ENCODE measurements at places on chromosomes 5 and 9.

GRCh38 chr9:38065369-38066075, 3.5 kb downstream of the SHB start:
- DNase-seq: no peak

DNA sequence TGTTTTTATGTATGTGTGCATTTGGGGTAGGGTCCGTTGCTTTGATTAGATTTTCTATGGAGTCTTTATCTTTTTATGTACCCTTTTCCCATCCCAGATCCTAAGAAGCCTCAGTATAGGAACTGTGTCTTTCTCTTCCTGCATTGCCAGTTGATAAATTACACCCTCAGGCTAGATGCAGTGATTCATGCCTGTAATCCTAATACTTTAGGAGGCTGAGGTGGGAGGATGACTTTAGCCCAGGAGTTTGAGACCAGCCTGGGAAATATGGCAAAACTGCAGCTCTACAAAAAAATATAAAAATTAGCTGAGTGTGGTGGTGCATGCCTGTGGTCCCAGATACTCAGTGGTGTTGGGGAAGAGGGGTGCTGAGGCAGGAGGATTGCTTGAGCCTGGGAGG, 40.2 kb downstream of the NLN start:
- DNase-seq: no peak

- no peak for DNase-seq
Observed at GRCh38 chr9:88737876-88738275, 202.9 kb downstream of the NXNL2 start.

DNA sequence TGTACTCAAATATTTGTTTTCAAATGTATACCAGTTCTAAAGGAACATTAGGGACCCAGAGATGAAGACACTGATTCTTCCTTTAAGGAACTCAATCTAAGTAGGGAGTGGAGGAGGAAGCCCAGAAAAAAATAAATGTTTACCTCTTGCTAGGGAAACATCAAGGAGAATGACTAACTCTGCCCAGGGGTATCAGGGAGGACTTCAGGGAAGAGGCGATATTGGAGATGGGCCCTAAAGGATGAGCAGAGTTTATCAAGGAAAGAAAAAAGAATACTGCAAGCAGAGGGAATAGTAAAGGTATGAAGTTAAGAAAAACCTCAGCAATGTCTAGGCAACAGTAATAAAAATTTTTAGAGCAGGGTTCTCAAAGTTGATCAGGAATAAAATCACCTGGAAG, 16.4 kb downstream of the FBXW2 start:
- no peak for DNase-seq

- no peak for DNase-seq
Observed at GRCh38 chr9:14441976-14442651, 128.2 kb upstream of the NFIB start.

DNA sequence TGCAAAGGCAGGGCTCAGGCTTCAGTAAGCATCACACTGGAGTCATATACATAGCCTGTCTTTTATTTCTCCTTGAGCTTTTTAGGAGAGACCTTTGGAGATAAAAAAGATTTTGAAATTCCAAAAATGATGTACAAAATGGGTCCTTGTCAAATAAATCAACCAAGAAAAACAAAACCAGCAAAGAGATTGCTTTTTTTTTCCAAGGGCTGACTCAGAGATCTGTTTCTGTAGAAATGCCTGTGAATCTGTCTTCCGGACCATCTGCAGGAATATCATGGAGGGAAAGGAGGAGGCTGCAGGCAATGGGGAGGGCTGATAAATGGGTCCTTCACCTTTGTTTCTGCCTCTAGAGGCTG, 77.4 kb downstream of the SLIT3 start:
- DNase-seq: no peak

DNA sequence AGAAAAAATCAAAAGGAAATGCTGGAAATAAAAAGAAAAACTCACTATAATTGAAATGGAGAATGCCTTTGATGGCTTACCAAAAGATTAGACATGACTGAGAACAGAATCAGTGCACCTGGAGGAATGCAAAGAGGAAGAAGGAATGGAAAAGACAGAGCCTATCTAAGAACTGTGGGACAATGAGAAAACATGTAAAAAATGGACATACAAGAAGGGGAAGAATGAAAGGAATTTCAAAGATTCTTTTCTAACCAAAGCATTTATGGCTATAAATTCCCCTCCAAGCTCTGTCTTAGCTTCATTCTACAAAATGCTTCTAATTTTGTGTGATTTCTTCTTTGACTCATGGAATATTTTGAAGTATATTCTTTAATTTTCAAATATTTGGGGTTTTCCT, 47.5 kb upstream of the CLK4 start:
- no peak for DNase-seq

- DNase-seq: no peak
Observed at GRCh38 chr5:33282696-33283095, 158.1 kb upstream of the TARS1 start.

GRCh38 chr5:67166460-67167285, 29.9 kb downstream of the CD180 start:
- DNase-seq: peak; percentile 30

- no peak for DNase-seq
Observed at GRCh38 chr5:24899180-24899579, 254.4 kb upstream of the CDH10 start.

DNA sequence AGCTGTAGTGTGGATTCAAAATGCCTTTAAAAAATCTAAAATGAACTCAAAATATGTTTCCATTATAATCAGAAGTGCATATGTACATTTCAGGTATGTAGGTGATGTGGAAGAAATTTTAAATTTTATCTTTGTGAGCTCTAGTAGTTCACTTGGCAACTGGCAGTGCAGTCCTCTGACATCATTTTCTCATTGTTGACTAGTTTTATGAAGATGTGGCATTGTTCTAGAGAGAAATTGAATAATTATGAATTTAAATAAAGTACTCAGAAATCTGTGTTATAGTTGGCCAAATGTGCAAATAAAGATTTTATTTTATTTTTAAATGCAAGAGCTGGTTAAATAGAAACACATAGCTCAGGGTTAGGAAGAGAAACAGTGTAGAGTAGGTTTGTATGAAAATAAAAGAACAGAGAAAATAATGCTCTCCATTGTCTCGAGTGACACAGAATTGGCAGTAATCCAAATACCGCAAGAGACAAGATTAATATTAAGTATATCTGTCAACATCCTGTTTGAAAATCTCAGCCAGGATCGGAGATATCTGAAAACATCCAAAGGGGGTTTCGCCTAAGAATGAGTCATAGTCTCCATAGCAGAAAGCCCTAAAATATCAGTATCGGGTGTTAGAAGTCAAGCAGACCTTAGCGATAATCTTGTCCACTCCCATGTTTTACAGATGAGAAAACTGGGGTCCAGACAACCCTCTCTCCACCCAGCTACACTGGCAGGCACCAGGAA, 189.4 kb downstream of the CCDC192 start:
- no peak for DNase-seq

- no peak for DNase-seq
Observed at GRCh38 chr5:180136630-180137381, 65.2 kb upstream of the RNF130 start.

- DNase-seq: no peak
Observed at GRCh38 chr5:113292462-113292861, 142.3 kb downstream of the TSSK1B start.

DNA sequence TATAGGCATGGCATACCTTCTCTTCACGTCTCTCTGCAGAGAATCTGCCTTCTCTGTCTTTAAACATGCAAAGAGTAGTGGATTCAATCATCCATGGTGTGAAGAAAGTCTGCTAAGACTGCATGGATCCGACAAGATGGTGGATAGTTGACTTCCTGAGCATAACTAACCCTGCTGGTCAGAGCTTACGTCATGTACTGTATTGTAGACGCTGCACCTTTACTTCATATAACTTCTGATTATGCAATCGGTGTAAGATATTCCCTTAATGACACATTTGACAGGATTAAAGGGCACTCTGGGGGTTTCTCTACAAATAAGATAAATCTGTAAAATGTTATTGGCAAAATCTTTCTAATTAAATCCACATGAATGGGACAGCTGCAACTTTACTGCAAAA, 240.3 kb upstream of the NREP start:
- no peak for DNase-seq

DNA sequence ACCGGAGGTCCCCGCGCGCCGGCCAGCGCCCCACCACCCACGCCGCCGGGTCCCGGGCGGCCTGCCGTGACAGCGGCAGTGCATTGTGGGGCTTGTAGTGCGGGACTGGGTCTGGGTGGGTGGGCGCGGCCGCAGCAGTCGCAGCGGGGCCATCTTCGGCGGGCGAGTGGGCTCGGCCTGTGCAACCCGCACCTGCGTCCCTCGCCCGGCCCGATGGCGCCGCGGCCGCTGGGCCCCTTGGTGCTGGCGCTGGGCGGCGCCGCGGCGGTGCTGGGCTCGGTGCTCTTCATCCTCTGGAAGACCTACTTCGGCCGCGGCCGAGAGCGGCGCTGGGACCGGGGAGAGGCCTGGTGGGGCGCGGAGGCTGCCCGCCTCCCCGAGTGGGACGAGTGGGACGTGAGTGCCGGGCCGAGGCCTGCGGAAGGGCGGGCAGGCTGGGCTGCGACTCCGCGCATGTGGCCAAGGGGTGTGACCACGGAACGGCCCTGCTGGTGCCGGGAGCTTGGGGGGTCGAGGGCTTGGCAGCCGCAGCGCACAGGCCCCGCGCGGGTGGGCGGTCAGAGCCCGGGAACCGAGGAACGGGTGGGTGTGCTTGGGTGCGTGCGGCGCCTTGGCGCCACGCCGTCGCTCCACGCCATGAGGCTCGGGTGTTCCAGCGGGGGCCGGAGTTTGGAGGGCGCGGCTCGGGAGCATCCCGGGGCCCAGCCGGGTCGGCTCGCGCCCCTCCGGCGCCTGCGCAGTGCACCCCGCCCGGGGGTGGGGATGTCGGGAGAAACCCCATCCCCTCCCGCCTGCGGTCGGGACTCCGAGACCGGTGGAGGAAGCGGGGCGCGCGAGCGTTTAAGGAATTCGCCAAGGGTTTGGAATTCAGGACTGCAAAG, at the start of gene ARL10:
ARL10 (plus strand) TSS at position 137 of the 881 bp plus-strand sequence; CDS start at position 214, 77 bp downstream.
- peak; percentile 26 for DNase-seq

GRCh38 chr9:78468974-78469576, 172.2 kb downstream of the PSAT1 start:
- no peak for DNase-seq

DNA sequence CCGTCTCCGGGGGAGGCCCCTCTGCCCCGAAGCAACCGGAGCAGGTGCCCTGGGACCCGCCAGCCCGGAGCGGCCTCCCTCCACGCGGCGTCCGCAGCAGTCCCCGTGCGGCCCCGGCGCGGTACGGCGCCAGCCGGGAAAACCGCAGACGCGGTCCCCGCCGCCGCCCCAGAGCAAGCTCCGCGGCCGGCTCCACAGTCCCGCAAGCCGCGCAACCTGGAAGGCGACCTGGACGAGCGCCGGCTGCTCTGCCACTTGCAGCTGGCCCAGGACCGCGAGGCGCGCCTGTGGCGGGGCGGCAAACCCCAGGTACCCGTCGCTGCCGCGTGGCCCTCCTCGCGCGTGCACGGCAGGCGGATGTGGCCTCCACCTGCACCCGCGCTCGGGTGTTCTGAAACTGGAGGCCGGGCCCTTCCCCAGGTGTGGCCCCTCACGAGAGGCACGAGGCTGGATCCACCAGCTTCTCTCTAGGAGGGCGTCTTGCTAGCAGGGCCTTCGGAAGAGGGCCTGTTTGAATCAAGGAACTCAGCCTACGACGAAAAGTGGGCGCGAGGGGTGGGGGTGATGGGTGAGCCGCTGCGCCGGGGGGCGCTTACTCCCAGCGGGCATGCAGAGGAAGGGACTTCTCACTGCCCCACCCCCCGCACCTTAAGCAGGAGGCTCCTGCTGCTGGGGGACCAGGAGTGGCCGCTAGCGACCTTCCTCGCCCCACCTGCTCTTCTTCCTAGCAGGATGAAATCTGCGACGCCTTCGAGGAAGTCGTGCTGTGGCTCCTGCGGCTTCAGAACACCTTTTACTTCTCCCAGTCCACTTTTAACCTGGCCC, 602 bp downstream of the CCNI2 start:
- DNase-seq: peak; percentile 31

- DNase-seq: no peak
Observed at GRCh38 chr9:129675620-129676019, 10.2 kb downstream of the PRRX2 start.

DNA sequence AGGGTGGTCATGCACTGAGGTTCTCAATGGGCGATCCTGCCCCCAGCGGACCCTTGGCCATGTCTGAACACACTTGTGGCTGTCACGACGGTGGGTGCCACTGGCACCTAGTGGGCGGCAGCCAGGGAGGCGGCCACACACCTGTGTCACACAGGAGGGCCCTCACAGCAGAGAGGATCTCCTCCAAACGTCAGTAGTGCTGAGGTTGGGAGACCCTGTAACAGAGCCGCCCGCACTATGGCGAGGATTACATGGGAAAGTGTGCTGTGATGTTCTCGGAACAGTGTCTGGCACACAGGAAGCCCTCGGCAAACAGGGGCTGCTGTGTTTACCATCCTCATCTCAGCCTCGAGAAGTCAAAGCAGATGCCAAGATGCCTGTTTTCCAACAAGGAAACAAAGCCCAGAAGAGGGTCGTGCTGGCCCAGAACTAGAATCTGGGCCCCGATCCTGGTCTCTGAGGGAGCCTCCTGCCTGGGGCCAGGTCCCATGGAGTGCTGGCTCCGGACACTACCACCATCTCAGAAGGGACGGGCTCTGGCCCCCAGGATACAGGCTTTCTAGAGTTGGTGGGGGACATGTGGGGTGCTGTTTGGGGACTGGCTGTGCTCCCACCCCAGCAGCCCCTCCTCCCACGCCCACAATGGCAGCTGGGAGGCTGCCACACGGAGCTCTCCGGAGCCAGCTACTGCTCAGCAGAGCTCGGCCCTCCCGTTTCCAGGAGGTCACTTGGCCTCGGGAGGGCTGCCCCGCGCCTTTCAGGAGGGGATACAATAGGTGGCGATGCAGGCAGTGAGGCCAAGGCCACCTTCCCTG, 48.2 kb downstream of the DBH start:
- DNase-seq: no peak

GRCh38 chr5:73482383-73483136, 15.7 kb upstream of the BTF3 start:
- DNase-seq: no peak

DNA sequence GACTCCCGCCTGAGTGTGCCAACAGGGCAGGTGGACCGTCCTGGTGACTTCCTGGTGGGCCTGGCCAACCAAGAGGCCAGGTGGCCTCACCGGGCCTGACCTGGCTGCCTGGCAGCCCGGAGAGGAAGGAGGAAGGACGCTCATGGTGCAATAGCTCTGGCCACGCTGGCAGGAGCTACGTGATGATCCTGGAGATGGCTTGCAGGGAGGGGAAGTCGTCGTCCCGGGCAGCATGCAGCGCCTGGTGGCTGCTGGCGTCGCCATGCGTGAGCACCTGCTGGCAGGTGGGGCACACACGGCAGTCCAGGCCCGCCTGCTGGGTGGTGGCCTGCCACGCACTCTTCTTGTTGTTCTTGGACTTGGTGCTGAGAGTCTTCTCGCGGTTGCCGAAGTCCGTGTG, 26.3 kb downstream of the SPATA31C1 start:
- DNase-seq: no peak

GRCh38 chr5:40235471-40236400, 444.0 kb upstream of the PTGER4 start:
- DNase-seq: no peak

- no peak for DNase-seq
Observed at GRCh38 chr9:217950-218349, 3.3 kb downstream of the DOCK8 start.
